ENCODE measurements at places on chromosomes 3 and 15.

DNA sequence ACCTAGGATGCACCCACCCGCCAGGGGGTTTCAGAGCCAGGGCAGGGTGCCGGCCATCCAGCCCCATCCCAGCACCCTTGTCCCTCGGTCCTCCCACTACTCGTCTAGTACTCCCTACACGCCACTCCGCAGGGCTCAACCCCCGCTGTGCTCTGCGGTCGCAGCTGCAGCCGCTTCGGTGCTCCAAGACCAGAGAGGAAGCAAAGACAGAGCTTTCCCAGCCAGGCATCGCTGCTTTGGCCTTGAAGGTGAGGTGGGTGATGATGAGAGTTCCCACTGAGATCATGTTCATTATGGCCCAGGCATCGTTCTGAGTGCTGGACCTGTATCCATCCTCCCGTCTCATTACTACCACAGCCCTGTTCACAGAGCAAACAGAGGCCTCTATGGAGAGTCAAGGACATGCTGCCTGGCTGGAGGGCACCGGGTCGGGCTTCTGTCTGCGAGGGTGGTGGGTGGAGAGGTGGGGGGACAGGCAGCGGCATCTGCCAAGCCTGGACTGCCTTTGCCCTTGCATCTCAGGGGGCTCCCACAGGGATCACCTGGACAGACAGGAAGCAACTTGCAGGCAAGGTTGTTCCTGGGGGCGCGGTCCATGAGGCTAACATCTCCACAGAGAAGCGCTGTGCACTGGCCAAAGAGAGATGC, 66.9 kb downstream of the KLF13 start:
- DNase-seq = no peak

- no peak for DNase-seq
Observed at GRCh38 chr15:25736461-25736860, 126.7 kb downstream of the ATP10A start.

DNA sequence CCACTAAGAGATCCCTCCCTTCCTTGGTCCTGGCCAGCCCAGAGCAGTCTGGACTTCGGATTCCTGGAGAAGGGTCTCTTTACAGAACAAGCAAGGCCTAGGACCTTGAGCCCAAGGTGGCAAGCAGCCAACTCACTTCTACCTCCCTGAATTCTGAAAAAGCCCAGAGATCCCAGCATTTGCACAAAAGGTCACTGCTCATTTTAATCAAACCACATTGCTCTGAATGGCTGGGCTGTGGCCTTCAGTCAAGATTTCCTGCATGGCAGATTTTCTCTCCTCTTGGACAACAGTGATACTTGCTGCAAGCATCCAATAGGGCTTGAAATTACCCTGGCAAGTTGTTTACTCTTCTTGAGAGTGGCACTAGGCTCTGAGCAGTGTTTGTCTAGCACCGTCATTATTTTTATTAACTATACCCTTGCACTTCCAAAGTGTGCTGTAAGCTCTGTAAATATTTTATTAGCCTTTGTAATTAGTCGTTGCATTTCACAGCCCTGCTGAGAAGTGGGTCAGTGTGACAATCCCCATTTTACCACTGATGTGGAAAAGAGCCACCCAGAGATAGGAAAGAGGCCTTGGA, 274.7 kb upstream of the CTNNB1 start:
- DNase-seq = no peak

GRCh38 chr3:25589783-25590258, 74.9 kb downstream of the TOP2B start:
- no peak for DNase-seq

DNA sequence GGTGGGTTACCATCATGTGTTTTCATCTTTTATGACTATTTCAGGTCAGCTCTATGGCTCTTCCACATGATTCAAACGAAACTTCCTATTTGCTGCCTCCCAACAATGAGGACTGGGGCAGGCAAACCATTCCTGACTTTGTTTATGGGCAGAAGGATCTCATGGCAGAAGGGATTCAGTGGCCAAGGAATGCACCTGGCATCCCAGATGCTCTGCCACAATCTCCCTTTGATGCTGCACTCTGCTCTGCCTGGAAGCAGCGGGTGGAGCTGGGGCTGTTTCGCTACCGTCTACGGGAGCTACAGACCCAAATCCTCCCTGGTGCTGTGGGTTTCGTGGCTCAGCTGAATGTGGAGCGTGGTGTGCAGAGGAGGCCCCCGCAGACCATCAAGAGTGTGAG, 6.8 kb downstream of the GDPGP1 start:
- DNase-seq = no peak

DNA sequence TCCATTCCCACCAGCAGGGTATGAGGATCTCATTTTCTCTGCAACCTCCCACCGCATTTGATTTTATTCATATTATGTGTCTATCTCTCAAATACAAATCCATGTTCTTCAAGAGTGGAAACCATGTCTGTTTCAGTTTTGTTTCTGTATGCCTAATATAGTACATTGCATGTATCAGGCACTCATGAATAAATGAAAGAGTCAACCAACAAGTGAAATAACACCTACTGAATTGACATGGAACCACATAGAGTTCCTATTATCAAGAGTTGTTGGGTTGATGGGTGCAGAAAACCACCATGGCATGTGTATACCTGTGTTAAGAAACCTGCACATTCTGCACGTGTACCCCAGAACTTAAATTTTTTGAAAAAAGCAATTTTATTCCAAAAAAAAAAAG, 466.8 kb downstream of the LPP start:
- no peak for DNase-seq

- no peak for DNase-seq
Observed at GRCh38 chr3:155089495-155089894, 9.4 kb downstream of the MME start.

GRCh38 chr3:124669470-124669869, 60.8 kb upstream of the UMPS start:
- DNase-seq = no peak

DNA sequence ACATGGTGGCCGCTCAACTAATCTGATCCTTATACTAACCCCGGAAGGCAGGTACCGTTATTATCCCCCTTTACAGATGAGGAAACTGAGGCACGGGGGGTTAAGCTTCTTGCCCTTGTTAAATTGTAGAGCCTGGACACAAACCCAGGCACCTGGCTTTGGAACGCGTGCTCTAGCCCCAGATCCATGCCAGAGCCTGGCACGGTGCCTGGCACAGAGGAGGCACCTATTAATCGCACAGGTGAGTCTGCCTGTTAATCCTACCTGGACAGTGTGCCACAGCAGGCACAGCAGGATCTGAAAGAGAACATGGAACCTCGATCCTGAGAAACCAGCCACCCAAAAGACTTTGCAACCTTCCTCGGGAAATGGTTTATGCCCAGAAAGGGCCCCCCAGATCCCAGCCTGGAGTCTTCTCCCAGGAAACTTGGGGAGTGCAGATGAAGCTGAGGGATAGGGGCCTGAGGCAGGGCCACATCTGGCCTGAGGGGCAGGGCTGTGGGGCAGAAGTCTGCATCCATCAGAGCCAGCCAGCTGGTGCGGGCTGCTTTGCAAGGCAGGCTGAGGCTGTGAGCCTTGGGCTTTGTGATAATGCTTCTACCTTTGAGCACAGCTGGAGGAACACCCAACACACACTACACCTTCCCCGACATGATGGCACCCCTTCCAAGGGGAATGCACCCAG, 55.3 kb upstream of the SLC6A1 start:
- DNase-seq = no peak

Data from stimulated activated CD8-positive, alpha-beta memory T cell treated with anti-CD3 and anti-CD28 coated beads, Interleukin-7, amount 100 ng/mL, for 48 hours (primary cell).